Stimulated activated CD8-positive, alpha-beta memory T cell treated with anti-CD3 and anti-CD28 coated beads, Interleukin-15, amount 100 ng/mL, for 24 hours (primary cell): ENCODE measurements at places on chromosomes 3 and 15.

GRCh38 chr3:10766049-10766705 lies 49.9 kb upstream of the SLC6A11 start:
- DNase-seq = no peak

- no peak for DNase-seq
These were observed 147.6 kb upstream of the HACD2 start for GRCh38 chr3:123732447-123732846.

GRCh38 chr3:38542401-38543298 lies 46.5 kb downstream of the EXOG start:
- DNase-seq = no peak

DNA sequence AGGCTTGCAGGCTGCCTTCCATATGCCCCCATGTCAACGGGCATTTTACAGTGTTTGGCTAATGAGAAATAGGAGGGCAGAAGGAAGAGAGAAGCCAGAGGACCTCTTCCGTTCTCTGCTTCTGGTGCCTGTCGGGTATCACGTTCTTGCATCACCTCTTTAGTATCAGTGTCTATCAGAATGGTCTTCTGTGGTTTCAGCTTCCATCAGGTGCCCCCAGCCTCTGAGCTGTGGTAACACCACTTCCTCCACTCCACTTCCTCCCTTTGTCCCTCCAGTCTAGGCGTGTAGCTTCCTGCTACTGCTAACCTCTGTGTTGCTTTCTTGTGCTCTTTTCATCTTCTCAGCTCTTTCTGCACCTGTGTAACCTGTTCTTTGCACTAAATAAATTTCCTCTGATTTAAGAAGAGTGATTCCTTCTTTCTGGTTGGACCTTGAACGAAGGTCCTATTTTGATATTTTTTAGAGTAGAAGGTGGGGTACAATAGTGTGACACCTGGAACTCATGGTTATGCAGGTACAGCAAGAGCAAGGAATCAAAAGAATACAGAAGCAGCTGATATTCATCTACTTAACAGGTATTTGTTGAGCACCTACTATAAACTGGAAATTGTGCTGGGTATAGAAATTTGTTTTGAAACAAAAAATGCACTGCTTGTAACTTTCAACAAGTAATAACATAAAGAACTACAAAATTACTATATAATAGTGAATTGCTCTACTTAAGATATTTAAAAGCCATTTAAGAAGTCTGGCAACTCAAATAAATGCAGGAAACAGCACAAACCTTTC lies 27.4 kb upstream of the FOXB1 start:
- DNase-seq = no peak

GRCh38 chr3:71127844-71128243 lies 455.7 kb downstream of the FOXP1 start:
- no peak for DNase-seq

GRCh38 chr3:45819543-45819942 lies 22.4 kb downstream of the LZTFL1 start:
- no peak for DNase-seq

- no peak for DNase-seq
These were observed 137.4 kb downstream of the GAP43 start for GRCh38 chr3:115760716-115761115.

DNA sequence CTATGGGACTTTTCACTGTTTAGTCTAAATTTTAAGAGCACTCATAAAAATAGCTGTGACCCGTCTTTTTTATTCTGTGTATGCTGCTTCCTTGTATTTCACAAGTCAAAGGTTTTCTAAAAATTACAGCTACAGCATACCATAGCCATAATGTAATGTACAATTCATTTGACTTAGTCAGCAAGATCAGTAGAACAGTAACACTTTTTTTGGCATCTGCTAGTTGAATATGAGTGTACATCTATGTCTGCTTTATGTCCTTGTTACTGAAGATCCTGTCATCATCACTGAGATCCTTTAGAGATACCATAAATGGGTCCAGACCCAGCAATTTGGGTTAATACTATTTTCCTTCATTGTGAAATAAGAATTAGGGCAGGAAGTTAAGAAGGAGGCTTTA lies 42.2 kb downstream of the CMSS1 start:
- DNase-seq = no peak

GRCh38 chr15:37028625-37029296 lies 71.6 kb downstream of the MEIS2 start:
- no peak for DNase-seq

GRCh38 chr3:130786306-130786705 lies 39.7 kb upstream of the PIK3R4 start:
- DNase-seq = no peak

DNA sequence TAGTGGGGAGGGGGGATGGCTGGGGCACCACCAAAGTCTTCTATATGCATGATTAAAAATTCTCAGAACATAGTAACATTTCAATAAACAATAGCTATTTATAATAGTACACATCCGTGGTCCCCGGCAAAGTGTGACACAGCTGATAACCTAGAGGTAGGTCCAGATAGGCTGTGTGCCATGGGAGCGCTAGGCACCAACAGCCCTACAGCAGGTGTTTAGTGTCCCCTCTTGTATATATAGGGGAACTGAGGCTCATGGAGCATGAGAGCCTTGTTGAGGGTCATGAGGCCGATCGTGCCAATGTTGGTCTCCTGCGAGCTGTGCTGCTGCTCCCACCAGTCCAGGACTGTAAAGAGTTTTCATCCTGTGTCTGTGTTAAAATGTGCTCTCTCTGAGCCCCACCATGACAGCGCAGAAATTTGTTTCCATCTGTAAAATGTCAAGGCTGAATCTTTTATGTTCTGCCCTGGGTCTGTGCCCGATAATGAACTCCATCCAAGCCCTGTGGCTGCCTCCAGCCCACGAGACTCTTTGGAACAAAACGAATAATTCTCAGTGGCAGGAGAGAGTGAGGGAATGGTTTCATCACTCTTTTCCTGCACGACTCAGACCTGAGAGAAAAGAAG lies 14.5 kb downstream of the TMEM158 start:
- DNase-seq = no peak

DNA sequence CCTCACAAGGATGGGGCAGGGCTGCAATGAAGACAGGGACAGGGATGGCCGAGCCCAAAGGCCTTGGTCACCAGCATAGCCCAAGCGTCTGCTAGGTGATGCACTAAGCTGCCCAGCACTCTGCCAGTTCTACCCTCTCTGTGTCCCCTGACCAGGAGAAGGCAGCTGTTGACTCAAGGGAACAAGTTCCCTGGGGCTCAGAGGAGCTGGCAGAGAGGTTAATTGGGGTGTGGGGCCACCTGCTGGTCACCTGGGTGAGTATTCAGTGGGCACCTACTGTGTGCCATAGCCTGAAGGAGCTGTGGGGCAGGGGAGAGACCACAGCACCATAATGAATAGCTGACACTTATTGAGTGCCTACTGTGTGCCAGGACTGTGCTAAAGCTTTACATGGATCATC lies 22.0 kb upstream of the DOCK3 start:
- no peak for DNase-seq

GRCh38 chr3:154625756-154626155 lies 195.8 kb upstream of the GPR149 start:
- no peak for DNase-seq

GRCh38 chr3:128936341-128936740 lies 56.9 kb downstream of the ACAD9 start:
- no peak for DNase-seq

DNA sequence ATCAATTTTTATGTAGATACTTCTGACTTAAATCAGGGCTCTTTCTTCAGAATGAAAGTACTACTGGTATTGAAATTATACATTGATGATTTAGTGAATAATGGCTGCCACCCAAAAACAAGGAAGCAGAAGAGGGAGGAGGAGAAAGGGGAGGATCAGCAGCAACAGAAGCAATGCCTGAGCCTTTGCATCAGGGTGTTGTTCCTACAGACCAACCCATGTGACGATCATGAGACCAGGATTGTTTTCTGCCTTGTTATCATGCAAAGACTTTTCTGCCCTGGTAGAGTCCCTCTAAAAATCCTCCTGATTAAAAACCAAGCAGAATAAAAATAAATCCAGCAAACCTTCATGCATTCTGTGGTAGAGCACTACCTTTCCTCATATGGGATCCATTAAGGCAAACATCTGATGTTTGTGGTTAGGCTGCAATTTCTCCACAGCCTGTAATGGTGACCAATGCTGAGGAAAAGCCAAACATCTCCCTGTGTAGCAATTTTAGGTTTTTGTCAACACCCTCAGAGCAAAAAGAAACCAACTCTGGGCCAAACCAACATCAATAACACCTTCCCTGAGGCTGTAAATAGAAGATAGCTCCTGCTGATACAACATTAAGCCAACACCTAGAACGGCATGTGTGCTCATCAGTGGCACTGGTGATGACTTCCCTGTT lies 191.7 kb downstream of the ATP8B4 start:
- no peak for DNase-seq

- no peak for DNase-seq
These were observed 259.0 kb downstream of the MECOM start for GRCh38 chr3:169404520-169404890.

- DNase-seq = no peak
These were observed 216.7 kb downstream of the PTPRG start for GRCh38 chr3:61778095-61778494.

- no peak for DNase-seq
These were observed 246.5 kb downstream of the EPHB1 start for GRCh38 chr3:135041601-135042000.

DNA sequence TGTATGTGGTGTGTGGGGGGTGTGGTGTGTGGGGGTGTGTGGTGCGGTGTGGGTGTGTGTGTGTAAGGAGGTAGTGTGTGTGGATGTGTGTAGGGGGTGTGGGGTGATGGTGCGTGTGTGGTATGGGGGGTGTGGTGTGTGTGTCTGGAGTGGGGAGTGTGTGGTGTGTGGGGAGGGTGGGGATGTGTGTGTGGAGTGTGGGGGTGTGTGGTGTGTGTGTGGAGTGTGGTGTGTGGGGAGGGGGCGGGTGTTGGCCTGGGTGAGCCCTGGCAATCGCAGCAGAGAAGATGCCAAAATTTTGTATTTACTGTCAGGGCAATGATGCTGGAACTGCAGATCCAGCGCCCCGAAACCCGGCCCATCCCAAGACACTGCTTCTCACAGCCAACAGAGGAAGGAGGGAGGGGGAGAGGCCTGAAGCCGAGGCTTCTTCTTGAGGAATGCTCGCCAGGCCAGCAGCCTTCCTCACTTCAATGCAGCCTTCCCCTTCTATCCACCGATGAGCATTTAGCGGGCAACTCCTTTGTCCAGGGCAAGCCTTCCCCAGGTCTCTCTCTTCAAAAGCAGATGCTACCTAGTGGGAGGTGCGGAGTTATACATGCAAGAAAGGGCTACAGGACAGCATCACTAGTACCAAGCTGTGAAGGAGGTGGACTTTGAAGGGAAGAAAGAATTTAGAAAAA lies 11.9 kb upstream of the SRP14 start:
- no peak for DNase-seq

DNA sequence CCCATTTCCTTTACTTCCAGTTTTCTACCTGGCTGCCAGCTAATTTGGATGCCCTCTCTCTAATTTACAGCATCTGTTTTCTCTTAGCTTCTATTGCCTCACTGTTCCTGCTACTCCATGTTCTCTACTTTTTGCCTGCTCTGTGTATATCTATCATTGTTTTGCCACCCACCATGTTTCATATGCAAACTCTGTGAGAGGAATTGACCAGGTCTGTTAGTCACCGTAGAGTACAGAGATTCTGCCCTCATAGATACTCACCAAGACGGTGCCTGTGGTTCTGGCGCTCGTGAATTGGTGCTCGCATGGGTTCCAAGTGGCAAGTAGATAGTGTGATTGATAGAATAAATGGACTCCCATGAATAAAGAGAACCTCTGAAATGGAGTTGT lies 288.8 kb downstream of the CNTN6 start:
- DNase-seq = no peak

DNA sequence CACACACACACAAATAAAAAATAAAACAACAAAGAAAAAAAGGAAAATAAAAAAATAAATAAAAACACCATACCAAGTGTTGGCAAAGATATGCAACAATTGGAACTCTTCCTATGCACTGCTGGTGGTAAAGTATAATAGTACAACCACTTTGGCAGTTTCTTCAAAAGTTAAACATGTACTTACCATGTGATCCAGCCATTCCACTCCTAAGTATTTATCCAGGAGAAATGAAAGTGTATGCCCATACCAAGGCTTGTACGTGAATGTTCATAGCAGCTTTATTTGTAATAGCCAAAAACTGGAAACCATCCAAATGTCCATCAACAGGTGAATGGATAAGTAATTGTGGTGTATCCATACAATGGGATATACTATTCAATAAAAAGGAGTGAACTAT lies 17.0 kb downstream of the WDR93 start:
- no peak for DNase-seq

DNA sequence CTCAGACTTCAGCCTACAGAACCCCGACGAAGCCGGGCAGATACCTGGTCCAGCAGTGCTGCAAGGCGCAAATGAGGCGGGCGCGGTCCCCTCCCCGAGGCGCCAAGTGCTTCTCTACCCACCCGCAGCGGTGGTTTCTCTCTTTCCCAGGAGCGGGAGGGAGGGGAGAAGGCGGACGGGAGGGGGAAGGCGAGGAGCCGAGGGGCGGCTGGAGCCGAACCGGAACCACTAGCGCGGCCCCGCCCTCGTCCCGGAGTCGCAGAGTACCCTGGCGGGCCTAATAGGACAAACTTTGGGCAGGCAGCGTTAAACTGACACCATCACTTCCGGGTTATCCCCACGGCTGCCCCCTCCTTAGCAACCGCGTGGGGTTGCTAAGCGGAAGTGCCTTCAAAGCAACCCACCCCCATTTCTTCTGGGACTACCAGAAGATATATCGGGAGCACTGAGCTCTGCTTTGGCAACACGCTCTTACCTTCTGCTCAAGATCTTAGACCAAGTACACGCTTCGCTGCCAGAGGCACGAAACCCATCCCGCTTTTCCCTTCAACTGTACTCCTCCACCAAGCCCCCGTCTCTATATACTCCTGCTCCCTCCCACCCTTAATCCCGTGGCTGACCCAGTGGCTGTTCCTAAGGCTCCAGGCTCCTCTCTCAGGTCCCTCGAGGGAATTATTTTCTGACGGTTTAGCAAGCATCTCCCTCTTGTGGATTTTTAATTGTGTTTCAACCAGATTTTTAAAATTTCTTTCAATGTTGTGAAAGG lies at the start of gene CSNK1G1:
TSS of gene CSNK1G1 (minus strand) at position 230 of the 766 bp plus-strand sequence. CDS start 55,674 bp downstream, outside the sequence.
- DNase-seq = peak; percentile 82

- DNase-seq = no peak
These were observed 548.1 kb upstream of the LMCD1 start for GRCh38 chr3:7953449-7954014.

- DNase-seq = no peak
These were observed 24.3 kb downstream of the PGPEP1L start for GRCh38 chr15:98983334-98983733.

GRCh38 chr3:46860810-46861604 lies 2.2 kb downstream of the MYL3 start:
- no peak for DNase-seq

DNA sequence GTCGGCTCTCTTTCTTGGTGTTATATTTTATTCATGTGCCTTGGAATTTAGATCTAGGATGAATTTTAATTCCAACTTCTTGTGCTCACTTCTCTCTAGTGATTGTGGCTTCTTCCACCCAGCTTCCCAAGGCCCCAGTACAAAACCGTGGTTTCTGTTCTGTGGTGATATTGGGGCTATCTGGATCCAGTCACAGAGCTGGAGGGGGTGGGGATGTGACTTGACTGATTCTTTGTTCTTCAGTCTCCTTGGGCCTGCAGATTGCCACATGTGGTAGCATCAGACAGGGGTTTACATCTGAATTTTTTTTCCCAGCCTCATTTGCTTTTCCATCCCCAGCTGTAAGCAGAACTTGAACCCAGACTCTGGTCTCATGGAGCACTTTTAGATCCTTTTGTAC lies 98.5 kb upstream of the ADAMTSL3 start:
- DNase-seq = no peak

GRCh38 chr15:68553314-68553993 lies 25.3 kb upstream of the CORO2B start:
- no peak for DNase-seq
